ENCODE measurements at places on chromosomes 12 and 14. TPM values are rescaled to one million over a fixed set of nuclear protein-coding genes. Genes with fewer than 3 reads are reported as not detected.

DNA sequence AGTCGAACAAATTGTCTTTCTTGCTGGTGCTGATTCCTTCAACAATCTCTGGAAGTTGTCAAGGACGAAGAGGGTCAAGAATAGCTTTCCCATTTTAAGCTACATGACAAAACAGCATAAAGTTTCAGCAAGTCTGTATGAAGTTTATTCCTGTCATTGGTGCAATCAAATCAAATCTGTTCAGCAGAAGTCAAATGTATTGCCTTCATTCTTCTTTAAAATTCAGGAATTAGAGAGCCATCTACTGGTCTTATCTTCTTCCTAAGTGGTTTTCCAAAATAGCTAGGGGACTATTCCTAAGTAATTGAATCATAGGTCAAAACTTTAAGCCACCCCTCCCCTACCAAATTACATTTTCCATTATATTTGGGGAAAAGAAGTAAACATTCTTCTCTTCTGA is 990.2 kb downstream of the GALC start:
- no peak for DNase-seq

- no peak for DNase-seq
These were observed 86.6 kb downstream of the FOXN3 start for GRCh38 chr14:89330236-89331002.

- DNase-seq: no peak
These were observed 32.4 kb downstream of the PITPNM2 start for GRCh38 chr12:123118497-123118896.

DNA sequence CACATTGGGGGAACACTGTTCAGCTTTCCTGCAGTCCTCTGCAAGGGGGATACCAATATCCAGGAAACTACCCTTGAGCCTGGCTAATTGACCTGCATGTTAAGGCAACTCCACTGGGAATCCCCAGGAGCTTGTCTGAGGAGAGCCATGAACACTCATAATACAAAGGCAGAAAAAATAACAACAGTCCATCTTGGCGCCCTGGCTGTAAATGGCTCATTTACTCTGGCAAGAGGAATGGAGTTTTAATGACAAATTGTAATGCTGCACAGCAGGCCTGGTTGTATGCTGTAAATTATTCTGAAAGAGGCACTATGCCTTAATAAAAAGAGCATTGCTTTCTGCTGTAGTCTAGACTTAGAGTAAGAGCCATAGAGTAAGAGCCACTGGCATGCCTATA is 58.3 kb downstream of the SLC8A3 start:
- no peak for DNase-seq

- DNase-seq: no peak
These were observed 2.2 kb downstream of the ENDOU start for GRCh38 chr12:47722941-47723631.

DNA sequence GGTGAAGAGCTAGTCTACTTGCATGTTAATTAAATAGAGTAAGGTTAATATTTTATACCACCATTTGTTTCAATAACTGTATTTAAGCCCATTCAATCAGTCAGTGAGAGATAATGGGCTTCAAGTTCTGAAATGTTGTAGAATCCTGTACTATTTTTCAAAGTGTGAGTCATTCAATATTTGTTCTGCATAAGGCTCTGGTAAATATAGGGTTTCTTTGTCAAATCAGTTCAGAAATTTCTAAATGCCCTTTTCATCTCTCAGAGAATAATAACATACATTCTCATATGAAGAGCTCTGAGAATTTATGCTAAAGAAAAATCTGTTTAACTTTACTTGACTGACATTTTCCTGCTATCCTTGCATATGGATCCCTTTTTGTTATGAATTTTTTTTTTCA is 493.3 kb downstream of the TMTC2 start:
- DNase-seq: no peak

- DNase-seq: no peak
These were observed 91.9 kb downstream of the DICER1 start for GRCh38 chr14:95065411-95065810.

GRCh38 chr14:97491697-97492096 is 694.5 kb downstream of the VRK1 start:
- DNase-seq: no peak

DNA sequence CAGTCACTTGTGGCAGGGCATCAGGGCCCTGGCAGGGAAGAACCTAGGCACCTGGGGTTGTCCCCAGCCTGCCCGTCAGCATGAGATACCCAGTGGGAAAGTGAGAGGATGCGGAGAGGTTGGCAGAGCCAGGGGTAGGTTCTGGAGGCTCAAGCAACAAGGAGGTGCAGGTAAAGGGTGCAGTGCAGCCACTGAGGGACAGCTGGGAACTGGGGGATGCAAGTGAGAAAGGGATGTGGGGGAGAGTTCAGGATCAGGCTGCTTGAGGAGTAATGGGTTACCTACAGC is 18.7 kb downstream of the VASH1 start:
- DNase-seq: no peak

DNA sequence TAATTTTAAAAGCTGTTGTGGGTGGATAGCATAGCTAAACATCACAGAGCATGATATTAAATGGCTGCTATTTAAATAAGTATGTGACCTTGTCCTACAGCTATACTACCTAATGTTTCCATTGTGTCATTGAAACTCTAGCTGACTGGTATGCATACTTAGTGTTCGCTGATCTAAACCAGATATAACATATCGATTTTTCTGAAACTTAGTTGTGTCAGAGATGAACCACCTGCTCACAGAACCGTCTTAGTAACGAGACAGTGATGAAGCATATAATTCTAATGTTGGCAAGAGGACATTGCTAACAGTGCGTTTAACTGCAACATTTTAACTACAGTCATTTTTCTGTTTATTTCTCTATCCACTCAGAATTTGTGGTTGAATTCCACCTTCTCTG is 36.1 kb upstream of the NUAK1 start:
- no peak for DNase-seq

DNA sequence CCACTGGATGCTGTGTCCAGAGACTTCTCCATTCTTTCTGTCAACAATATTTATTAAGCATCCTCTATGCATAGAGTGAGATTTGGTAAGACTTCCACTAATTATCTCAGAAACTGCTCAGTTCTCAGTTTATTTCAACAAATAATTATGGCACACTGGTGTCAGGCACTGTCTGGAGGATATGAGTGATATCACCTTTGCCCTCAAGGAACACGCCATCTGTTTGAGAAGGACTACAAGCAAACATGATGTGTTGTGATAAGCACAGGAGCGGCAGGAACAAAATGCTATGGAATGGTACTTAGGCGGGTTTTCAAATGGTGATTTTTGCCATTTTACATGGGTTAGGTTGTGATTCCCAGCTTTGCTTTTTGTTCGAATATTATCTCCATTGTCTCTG is 229.2 kb downstream of the DPF3 start:
- DNase-seq: no peak

DNA sequence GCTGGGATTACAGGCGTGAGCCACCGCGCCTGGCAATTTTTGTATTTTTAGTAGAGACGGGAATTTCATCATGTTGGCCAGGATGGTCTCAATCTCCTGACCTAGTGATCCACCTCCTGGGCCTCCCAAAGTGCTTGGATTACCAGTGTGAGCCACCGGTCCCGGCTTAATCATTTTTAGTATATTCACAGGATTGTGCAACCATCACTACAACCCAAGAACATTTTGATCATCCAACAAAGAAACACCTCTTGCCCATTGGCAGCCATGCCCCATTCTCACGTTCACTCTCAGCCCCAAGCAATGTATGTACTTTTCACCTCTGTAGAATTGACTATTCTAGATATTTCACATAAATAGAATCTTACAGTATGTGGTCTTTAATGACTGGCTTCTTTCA is 19.9 kb downstream of the SP1 start:
- DNase-seq: no peak

DNA sequence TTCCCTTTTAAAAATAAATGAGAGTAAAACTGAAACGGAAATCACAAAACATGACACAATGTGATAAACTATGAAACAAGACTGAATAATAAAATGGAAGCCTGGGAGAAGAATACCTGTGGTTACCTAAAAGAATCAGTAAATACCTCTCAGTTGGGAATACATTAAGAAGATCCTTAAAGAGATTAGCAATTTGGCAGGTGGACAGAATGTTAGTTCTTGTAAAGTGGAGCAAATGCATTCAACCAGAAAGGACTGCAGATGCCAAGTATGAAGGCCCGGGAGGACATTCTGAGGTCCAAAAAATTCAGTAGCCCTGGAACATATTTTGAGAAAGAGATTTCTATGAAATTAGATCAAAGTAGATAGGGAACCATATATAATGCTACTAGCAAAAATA is 861.3 kb upstream of the SEL1L start:
- no peak for DNase-seq

DNA sequence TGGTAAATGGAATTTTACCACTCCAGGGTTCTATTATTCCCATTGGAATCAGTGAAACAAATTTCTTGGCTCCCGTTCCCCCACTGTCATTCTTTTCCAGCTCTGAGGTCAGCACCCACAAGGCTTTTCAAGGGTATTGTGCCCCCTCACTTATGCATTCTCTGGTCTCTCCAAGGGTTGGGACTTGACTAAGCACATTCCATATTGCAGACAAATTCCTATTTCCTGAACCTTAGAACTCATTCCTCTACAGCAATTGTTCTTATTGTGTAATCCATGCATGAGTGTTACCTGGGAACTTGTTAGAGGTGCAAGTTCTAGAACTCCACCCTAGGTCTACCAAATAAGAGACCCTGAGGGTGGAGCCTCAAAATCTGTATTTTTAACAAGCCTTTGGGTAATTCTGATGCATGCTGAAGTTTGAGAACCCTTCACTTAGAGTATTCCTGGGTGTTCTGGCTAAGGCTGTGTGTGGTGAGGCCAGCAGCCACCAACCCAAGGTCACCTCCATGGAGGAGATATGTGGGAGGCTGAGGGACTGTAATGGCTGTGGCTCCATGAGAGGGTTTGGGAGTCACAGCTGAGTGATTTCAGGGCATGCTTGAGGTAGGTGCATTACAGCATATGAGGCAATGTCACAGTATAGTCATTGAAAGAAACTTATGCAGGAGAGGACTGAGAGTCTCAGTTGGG is 150.9 kb downstream of the TTC6 start:
- DNase-seq: no peak

DNA sequence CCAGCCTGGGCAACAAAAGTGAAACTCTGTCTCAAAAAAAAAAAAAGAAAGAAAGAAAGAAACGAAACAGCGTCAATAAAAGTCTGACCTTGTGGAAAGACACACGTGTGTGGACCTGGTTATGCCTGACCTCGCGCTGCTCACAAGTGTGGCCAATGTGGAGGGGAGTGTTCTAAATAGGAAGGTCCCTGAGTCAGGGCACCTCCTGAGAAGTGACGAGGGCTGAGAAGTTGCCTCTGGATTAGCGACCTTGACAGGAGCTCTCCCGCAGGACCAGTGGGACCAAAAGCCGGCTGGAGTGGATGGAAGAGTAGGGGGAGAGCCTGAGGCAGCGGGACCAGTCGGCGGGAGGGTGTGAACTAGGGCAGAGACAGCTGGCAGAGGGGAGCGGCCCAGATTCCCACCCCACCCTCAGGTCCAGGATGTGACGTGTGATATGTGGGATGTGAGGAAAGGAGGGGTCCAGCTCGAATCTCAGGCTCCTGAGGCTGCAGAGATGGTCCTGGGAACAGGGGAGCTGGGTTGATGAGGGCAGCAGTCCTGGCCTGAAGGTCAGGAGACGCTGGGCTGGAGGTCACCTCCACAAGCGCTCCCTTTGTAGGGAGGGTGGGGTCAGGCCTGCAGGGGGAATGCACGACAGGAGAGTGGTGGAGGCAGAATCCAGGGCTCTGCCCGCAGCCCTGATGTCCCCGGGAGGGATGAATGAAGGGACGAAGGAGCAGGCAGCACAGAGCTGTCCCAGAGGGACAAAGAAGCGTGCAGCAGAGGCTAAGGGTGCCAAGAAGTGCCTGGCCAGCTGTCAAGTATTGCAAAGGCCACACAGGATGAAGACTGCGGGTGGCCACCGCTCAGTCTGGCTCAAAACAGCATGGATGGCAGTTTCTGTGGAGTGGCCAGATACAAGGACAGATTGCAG is 24.8 kb upstream of the GPR68 start:
- no peak for DNase-seq

The DTX1 gene
- total RNA-seq: 62.8 TPM

The PRR4 gene
- total RNA-seq: 3.7 TPM

The POTEM gene
- not detected for total RNA-seq

The LYZ gene
- 3.6 TPM for total RNA-seq

The BEGAIN gene
- 1.6 TPM for total RNA-seq

The SERPINA1 gene
- total RNA-seq: not detected

The PMCH gene
- total RNA-seq: not detected

The DHRS4 gene
- 18.9 TPM for total RNA-seq

The WNT5B gene
- 7.5 TPM for total RNA-seq

The P3H3 gene
- total RNA-seq: 48.8 TPM

The GALNT16 gene
- 2.8 TPM for total RNA-seq

The ASIC1 gene
- 1.9 TPM for total RNA-seq

The C12orf75 gene
- total RNA-seq: 24.0 TPM

Data from endothelial cell (in vitro differentiated cells).